ENCODE measurements at places on chromosomes 7 and 10. TPM values are rescaled to one million over a fixed set of nuclear protein-coding genes. Genes with fewer than 3 reads are reported as not detected.

DNA sequence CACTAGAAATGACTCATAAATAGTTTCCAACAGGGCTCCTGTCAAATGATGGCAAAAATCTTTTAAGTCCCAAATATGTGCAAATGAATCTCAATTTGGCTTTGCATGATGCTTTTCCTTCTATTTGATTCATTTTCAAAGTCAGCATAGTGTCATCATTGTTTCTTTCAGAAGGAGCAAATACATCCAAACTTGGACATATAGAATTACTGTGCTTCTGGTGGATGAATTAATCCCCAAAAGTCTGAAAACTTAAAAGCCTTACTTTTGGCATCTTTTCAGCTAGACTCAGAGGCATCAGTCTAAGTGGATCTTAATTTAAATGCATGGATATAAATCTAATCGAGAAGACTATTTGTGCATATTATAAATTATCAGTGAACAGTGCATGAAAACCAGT is 578.1 kb upstream of the FZD8 start:
- H3K27me3 ChIP-seq, result no peaks in the 10 kb centered on the region
- no peak for DNase-seq
- H3K27ac ChIP-seq, result no peak overlapping the region

DNA sequence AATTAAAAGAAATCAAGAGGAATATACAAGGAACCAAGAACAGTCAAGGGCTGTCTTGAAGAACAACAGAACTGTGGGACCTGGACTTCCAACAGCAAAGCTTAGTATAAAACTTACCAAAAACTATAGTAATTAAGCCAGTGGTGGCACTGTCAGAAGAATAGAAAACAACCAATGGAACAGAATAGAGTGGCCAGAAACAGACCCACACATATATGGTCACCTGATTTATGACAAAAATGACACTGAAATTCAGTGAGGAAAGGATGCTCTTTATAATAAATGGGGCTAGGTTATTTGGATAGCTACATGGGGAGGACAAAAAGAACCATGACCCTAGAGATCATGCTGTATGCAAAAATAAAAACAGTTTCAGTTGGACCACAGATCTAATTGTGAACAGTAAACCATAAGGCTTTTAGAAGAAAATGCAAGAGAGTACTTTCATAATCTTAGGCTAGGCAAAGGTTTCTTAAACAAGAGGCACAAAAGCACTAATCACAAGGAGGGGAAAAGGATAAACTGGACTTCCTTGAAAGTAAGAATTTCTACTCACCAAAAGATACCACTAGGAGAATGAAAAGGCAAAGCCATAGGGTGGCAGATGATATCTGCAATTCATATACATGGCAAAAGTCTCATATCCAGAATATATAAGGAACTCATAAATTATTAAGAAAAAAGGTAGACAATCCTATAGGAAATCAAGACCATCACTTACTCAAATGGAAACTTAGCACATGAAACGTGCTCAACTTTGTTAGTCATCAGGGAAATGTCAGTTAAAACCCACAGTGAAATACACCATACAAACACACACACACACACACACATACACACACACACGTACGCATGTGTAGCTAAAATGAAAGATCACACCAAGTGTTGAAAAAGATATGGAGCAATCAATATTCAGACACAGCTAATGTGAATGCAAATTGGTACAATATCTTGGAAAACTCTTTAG is 20.8 kb downstream of the HYCC1 start:
- H3K36me3 ChIP-seq, result no peaks in the 10 kb centered on the region
- H3K4me3 ChIP-seq, result peak overlapping the region; percentile 63
- H3K27me3 ChIP-seq, result no peaks in the 10 kb centered on the region
- DNase-seq, result peak; percentile 47
- H3K4me1 ChIP-seq, result peaks cover 43% of the 10 kb centered on the region

Gene DYNC1I1
- total RNA-seq, result not detected

DNA sequence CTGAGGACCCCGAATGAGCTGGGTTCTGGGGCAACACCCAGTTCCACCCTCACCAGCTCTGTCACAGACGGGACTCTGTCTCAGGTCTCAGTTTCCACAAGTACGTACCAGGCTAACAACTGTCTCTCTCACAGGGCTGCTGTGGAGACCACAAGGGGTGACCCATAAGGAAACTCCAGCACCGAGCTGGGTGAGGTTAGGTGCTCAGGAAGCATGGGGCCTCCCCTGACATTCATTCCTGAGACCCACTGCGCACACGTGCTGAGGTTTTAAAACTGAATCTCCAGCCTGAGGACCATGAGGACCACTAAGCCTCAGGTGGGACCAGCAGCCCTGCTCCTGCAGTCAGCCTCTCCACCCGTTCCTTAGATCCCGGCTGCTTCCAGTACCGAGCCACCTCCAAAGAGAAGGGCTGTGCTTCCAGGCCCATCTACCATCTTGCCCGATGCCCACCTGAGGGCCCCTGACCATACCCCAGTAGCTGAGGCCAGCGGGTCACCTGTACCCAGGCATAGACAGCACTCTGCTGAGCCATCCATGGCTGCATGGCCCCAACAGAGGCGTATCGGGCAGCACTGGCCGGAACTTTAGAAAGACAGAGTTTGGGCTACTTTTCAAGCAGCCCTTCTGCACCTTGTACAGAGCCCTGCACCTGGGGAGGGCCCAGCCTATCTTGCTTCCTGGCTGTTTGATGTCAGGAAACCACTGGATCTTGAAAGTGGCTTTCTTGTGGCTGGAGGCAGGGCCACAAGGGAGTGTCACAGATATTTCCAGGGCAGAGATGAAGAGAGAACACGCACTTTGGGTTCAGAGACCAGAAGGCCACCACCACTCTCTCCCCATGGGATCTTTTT is 18.7 kb downstream of the HSPA12A start:
- no peak overlapping the region for H3K4me3 ChIP-seq
- DNase-seq, result peak; percentile 36
- H3K27ac ChIP-seq, result no peak overlapping the region
- H3K4me1 ChIP-seq, result peaks cover 37% of the 10 kb centered on the region
- H3K36me3 ChIP-seq, result no peaks in the 10 kb centered on the region
- H3K27me3 ChIP-seq, result peaks cover 68% of the 10 kb centered on the region

GRCh38 chr7:115475761-115476385 is 554.0 kb downstream of the MDFIC start:
- no peaks in the 10 kb centered on the region for H3K36me3 ChIP-seq
- H3K4me3 ChIP-seq, result peak overlapping the region; percentile 7
- no peak overlapping the region for H3K27ac ChIP-seq
- no peak for DNase-seq
- peaks cover 54% of the 10 kb centered on the region for H3K27me3 ChIP-seq

Gene SP8
- total RNA-seq, result not detected

- no peaks in the 10 kb centered on the region for H3K36me3 ChIP-seq
- no peak for DNase-seq
- H3K27me3 ChIP-seq, result no peaks in the 10 kb centered on the region
Observed at GRCh38 chr10:86827639-86828038, 71.2 kb downstream of the BMPR1A start.

Gene TRIM73
- total RNA-seq, result 10.6 TPM

DNA sequence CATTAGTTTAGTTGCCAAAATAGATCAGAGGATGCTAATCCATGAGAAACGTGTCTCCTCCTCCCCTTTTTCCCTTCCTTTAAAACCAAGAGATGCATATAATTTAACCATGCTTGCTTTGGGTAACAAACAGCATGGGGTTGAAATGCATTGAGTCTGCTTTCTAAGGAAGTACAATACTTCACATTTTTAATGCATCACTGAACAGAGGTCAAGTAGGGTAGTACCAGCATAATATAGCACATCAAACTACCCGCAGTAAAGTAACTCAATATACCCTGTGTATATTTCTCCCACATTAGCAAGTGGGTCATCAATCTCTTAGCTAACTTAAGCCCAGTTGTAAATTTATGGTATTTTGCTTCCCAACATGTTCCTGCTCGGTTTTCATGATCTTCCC is 239.3 kb upstream of the SEMA3C start:
- no peak overlapping the region for H3K4me3 ChIP-seq
- H3K36me3 ChIP-seq, result no peaks in the 10 kb centered on the region
- no peaks in the 10 kb centered on the region for H3K4me1 ChIP-seq

- H3K4me1 ChIP-seq, result peaks cover 29% of the 10 kb centered on the region
- H3K4me3 ChIP-seq, result peak overlapping the region; percentile 89
- peaks cover 4% of the 10 kb centered on the region for H3K36me3 ChIP-seq
- no peaks in the 10 kb centered on the region for H3K27me3 ChIP-seq
- DNase-seq, result peak; percentile 51
Observed at GRCh38 chr7:151520419-151521261, 945 bp upstream of the RHEB start.

DNA sequence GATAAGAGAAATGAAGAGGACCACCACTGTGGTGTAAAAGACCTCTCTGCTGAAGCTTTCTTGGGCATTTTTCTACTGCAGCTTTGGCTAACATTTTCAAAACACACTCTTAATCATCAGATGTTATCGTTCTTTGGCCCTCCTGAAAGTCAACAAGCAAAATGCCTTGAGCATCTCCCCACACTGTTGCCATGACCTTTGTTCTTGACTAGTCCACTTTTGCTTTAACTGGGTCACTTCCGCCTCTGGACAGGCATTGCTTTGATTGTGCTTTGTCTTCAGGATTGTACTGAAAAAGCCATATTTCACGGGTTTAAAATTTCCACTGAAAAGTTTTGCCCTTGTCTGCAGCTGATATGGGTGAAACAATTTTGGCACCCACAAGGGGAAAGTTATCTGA is 107.8 kb upstream of the CXCL12 start:
- no peak overlapping the region for H3K4me3 ChIP-seq
- H3K36me3 ChIP-seq, result no peaks in the 10 kb centered on the region
- H3K27ac ChIP-seq, result no peak overlapping the region

GRCh38 chr7:42734568-42734967 is 177.3 kb downstream of the C7orf25 start:
- no peak overlapping the region for H3K4me3 ChIP-seq
- H3K36me3 ChIP-seq, result no peaks in the 10 kb centered on the region
- H3K27ac ChIP-seq, result no peak overlapping the region
- no peak for DNase-seq
- H3K27me3 ChIP-seq, result peaks cover 7% of the 10 kb centered on the region
